ENCODE measurements at places on chromosomes 5 and 9.
A peak's percentile ranks its signal among the peaks of the same experiment; 100 is the strongest.

- DNase-seq = no peak
- no peak overlapping the region for H3K27ac ChIP-seq
- H3K4me1 ChIP-seq = no peaks in the 10 kb centered on the region
- H3K36me3 ChIP-seq = no peaks in the 10 kb centered on the region
These were observed 452.8 kb upstream of the PTGER4 start for GRCh38 chr5:40226906-40227305.

- no peak for DNase-seq
- H3K27ac ChIP-seq = no peak overlapping the region
- H3K36me3 ChIP-seq = no peaks in the 10 kb centered on the region
- H3K4me3 ChIP-seq = no peak overlapping the region
These were observed 99.7 kb downstream of the PTTG1 start for GRCh38 chr5:160521392-160521663.

GRCh38 chr9:36842560-36843530 is 191.2 kb downstream of the PAX5 start:
- no peak overlapping the region for H3K27ac ChIP-seq
- no peak overlapping the region for H3K4me3 ChIP-seq
- H3K4me1 ChIP-seq = no peaks in the 10 kb centered on the region
- DNase-seq = no peak
- H3K36me3 ChIP-seq = no peaks in the 10 kb centered on the region

DNA sequence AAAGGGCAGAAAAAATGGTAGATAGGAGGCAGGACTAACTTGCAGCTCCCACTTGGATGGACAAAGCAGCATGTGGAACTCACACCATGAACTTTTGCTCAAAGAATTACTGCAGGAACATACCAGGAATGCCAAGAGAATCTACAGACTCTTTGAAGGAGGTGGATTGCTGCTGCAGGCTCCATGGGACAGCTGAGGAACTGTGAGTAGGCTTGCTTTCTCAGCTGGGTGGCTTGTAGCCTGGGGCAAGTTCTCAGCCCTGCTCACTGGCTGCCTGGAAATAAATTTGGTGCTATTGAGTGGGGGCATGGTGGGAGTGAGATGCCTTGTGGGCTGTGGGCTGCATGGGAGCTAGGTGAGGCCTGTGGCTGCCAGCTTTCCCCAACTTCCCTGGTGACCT is 574.5 kb downstream of the PRELID2 start:
- H3K4me3 ChIP-seq = no peak overlapping the region
- no peak overlapping the region for H3K27ac ChIP-seq
- no peaks in the 10 kb centered on the region for H3K4me1 ChIP-seq
- H3K36me3 ChIP-seq = no peaks in the 10 kb centered on the region
- DNase-seq = no peak
- no peaks in the 10 kb centered on the region for H3K27me3 ChIP-seq

DNA sequence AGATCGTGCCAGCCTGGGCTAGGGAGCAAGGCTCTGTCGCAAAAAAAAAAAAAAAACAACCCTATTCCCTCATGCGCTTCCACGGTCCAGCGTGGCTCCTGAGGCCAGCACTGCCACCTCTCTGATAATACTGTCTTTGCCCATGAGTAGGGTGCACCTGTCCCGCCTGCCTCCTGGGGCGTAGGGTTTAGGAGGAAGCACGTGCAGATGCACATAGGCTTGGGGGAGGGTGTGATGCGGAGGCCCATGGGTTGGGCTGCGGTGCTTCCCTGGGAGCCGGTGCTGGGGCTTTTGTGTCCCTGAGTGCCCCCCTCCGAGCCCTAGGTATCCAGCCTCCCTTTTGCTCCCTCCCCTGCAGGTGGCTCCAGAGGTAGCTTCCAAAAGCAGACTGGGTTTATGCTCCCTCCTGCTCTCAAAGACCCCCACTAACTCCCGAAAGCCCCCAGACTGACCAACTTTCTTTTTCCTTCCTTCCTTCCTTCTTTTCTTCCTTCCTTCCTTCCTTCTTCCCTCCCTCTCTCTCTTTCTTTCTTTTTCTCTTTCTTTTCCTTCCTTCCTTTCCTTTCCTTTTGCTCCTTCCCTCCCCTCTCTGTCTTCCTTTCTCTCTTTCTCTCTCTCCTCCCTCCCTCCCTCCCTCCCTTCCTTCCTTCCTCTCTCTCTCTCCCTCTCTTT is 12.8 kb downstream of the FGFR4 start:
- no peaks in the 10 kb centered on the region for H3K27me3 ChIP-seq
- H3K27ac ChIP-seq = no peak overlapping the region

- no peak overlapping the region for H3K27ac ChIP-seq
- peak; percentile 45 for DNase-seq
- H3K4me3 ChIP-seq = no peak overlapping the region
- no peaks in the 10 kb centered on the region for H3K27me3 ChIP-seq
These were observed 16.8 kb downstream of the NIPAL4 start for GRCh38 chr5:157476702-157477408.

DNA sequence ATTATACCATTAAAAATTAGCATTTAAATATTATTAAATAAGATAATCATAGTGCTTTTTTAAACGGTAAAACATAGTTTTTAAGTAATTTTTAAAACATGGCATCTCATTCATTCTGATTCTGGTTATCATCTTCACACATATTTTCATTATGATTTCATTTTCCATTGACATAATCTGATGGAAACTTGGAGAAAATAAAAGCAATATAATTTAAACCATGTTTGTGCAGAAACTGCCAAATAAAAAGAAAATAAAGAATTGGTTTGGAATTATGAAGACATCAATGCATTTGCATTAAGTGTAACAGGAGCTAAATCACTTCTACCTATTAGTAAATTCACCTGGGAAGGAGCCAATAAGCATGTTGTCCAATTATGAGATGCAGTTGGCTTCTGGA is 490.1 kb upstream of the CD180 start:
- no peaks in the 10 kb centered on the region for H3K36me3 ChIP-seq
- no peak for DNase-seq
- H3K27ac ChIP-seq = no peak overlapping the region
- H3K4me1 ChIP-seq = no peaks in the 10 kb centered on the region
- H3K27me3 ChIP-seq = no peaks in the 10 kb centered on the region

DNA sequence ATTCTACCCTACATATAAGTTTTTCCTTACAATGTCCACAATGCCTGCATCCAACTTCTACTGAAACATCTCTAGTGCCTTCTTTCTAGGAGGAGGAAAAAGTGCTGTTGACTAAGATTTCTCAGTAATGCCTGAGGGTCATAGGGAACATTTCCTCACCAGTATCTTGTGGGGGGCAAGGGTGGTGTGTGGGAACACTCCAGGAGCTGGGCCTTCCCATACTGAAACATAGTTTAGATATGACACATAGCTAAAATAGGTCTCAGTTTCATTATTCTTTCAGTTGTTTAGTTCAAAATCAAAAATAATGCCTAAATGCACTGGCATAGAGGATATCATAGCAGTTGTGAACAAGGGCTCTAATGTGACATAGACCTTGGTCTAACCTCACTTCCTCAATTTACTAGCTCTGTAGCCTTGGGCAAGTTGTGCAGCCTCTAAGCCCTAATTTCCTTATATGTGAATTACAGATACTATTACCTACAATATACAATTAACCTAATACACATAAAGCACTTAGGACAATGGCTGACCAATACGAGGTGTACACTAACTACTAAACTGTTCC is 66.1 kb downstream of the HAPLN1 start:
- no peaks in the 10 kb centered on the region for H3K4me1 ChIP-seq
- H3K27ac ChIP-seq = no peak overlapping the region
- H3K36me3 ChIP-seq = no peaks in the 10 kb centered on the region
- H3K4me3 ChIP-seq = no peak overlapping the region

DNA sequence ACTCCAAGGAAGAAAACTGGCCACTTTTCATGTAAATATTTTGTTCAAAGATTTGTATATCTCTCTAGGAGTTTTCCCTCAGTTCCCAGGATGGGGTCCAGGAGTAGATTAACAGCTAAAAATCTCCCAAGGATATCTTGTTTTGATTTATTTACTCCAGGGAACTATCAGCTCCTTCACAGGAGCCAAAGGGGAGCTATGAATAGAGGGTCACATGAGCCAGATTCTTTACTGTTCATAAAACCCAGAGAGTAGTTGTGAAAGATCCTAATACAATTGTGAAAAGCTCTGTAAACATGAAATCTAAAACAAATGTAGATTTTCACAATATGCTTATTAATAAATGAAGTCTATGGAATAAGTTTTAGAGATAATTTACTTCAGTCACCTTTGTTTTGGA is 16.9 kb downstream of the DIMT1 start:
- no peaks in the 10 kb centered on the region for H3K4me1 ChIP-seq
- H3K4me3 ChIP-seq = no peak overlapping the region
- no peak overlapping the region for H3K27ac ChIP-seq
- no peaks in the 10 kb centered on the region for H3K27me3 ChIP-seq
- no peak for DNase-seq

GRCh38 chr5:174793684-174794328 is 69.4 kb downstream of the MSX2 start:
- no peaks in the 10 kb centered on the region for H3K36me3 ChIP-seq
- DNase-seq = peak; percentile 29
- H3K4me3 ChIP-seq = no peak overlapping the region
- 0 out of 2 replicates have a peak, but pooled peaks cover 7% of the 10 kb centered on the region for H3K27me3 ChIP-seq
- H3K27ac ChIP-seq = no peak overlapping the region

DNA sequence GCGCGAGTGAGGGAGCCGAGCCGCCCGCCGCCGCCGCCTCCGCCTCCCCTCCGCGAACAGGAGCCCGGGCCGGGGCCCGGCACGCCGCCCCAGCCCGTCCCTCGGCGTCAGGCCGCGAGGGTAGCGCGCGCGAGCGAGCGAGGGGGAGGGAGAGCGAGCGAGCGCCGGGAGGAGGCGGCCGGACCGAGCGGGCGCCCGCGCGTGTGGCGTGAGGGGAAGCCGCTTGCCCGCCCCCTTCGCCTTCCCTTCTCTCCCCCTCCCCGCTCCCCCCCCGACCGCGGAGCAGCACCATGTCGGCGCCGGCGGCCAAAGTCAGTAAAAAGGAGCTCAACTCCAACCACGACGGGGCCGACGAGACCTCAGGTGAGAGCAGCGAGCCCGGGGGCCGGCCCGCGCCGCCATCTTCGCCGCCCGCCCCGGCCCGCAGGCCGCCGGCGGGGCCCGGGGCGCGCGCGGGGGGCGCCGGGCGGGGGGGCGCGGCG is 312 bp downstream of the SET start:
- H3K27me3 ChIP-seq = no peaks in the 10 kb centered on the region
- no peak for DNase-seq
- peak overlapping the region; percentile 92 for H3K27ac ChIP-seq
- H3K36me3 ChIP-seq = peaks cover 36% of the 10 kb centered on the region

DNA sequence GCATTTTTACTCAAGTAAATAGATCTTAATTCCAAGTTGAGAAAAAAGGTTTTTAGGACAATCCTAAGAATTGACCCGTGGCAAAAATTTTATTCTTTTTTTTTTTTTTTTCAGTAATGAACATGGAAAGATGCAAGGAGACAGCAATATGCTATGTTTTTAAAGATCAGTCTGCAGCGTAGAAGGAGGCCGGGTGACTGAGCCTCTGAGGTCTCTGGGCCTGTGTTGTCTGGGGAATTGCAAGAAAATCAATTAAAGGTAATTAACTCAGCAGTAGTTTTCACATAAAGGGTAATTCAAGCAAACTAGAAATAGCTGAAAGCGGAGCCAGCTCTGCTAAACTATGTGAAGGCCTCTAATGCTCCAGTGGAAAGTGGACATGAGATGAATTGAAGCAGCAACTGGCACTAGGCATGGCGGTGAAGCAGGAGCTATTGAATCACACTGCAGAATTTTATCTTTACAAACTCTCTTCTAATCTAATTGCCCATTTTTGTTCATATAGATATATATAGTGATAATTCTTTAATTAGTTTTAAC is 285.2 kb upstream of the ITGA1 start:
- H3K4me3 ChIP-seq = no peak overlapping the region
- H3K27me3 ChIP-seq = no peaks in the 10 kb centered on the region
- H3K4me1 ChIP-seq = no peaks in the 10 kb centered on the region
- H3K36me3 ChIP-seq = no peaks in the 10 kb centered on the region
- no peak for DNase-seq
- H3K27ac ChIP-seq = no peak overlapping the region

DNA sequence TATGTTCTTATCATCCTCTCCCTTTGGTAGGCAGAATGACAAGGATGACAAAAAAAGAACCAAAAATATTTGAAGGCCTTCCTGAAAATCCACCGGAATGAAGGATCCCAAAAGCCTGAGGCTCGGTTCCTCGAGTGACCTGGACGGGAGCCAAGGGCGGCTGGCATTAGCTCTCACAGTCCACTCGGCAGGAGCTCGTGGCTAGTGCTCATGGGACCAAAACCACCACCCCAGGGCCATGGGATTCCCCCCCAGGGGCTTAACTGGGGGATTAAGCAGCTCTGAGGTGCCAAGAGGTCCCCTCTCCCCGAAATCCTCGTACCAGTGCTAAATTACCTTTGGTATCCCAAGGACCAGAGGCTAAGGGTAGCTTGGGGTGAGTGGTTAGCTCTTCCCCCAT is 586 bp upstream of the PDZD2 start:
- no peak overlapping the region for H3K27ac ChIP-seq
- H3K36me3 ChIP-seq = no peaks in the 10 kb centered on the region
- H3K4me3 ChIP-seq = peak overlapping the region; percentile 44

- no peaks in the 10 kb centered on the region for H3K36me3 ChIP-seq
- no peak overlapping the region for H3K4me3 ChIP-seq
- no peaks in the 10 kb centered on the region for H3K27me3 ChIP-seq
- no peaks in the 10 kb centered on the region for H3K4me1 ChIP-seq
These were observed 150.1 kb downstream of the MEF2C start for GRCh38 chr5:88732862-88733261.

GRCh38 chr5:124461941-124462340 is 284.5 kb downstream of the ZNF608 start:
- H3K27me3 ChIP-seq = no peaks in the 10 kb centered on the region
- H3K4me3 ChIP-seq = no peak overlapping the region
- H3K4me1 ChIP-seq = no peaks in the 10 kb centered on the region
- H3K36me3 ChIP-seq = no peaks in the 10 kb centered on the region
- no peak overlapping the region for H3K27ac ChIP-seq

GRCh38 chr9:89916001-89916597 is 311.3 kb downstream of the GADD45G start:
- no peaks in the 10 kb centered on the region for H3K4me1 ChIP-seq
- no peak overlapping the region for H3K4me3 ChIP-seq
- H3K36me3 ChIP-seq = no peaks in the 10 kb centered on the region
- no peak overlapping the region for H3K27ac ChIP-seq

GRCh38 chr5:5018578-5018970 is 121.6 kb upstream of the ADAMTS16 start:
- no peak overlapping the region for H3K4me3 ChIP-seq
- H3K27ac ChIP-seq = no peak overlapping the region
- no peak for DNase-seq

DNA sequence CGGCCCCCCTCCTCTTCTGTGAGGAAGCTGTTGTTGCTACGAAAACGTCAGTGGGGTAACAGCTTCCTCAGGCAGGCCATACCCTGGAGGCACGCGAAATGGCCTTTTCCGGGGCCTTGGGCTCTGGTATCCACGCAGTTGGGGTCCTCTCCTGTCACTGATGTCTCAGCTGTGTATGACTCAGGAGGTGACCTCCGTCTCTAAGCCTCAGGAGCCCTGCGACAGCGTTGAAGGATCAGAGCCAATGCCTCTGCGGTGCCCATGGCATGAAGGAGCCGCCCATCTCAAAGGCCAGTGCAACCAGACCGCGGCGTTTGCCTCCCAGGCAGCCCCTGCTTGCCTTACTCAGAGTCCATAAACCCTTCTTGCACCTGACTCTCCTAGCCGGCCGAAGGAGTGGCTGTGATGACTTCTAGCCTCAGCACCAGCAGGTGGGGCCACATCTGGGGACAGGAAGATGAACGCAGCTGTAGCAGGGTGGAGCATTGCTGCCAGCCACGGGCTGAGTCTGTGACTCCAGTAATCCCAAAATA is 1.0 kb upstream of the MXD3 start:
- no peaks in the 10 kb centered on the region for H3K36me3 ChIP-seq
- DNase-seq = peak; percentile 51
- H3K4me1 ChIP-seq = peaks cover 45% of the 10 kb centered on the region
- H3K27ac ChIP-seq = peak overlapping the region; percentile 82
- peak overlapping the region; percentile 87 for H3K4me3 ChIP-seq
- H3K27me3 ChIP-seq = no peaks in the 10 kb centered on the region
